Fibroblast of upper back skin (primary cell): ENCODE measurements at places on chromosomes 4 and X.
A peak's percentile ranks its signal among the peaks of the same experiment; 100 is the strongest.

GRCh38 chrX:41734530-41734929 is 10.5 kb downstream of the GPR82 start:
- no peak for DNase-seq

GRCh38 chrX:27883468-27884092 is 75.8 kb downstream of the MAGEB10 start:
- no peak for DNase-seq

DNA sequence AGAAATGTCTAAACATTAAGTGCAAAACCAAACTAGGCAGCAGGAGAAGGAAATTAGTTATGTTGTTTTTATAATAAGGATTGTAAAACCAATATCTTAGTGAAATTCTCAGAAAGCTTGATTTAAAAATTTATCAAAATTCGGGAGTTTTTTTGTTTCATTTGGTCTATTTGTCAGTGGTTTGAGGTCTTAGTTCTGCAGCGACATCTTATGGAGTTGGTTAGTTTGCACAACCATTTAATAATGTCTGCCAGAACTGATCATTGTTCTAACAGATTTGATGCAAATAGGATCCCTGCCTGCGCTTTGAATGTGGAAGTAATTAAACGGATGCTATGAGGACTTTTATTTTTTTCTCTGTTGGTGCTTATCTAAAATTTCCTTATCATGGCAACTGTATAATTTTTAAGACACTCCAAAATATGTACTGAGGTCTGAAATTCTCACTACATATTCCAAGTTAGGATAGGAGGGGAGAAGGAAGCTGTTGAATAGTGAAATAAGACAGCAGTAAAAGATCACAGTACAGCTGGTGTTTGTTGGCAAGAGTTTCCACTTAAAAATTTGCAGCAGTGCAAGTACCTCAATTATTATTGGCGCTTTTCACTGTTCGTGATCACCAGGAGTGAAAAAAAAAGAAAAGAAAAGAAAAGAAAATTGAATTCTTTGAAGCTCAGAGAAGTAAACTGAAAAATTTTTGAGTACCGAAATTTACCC is 2521.4 kb downstream of the ARAP2 start:
- peak; percentile 50 for DNase-seq

DNA sequence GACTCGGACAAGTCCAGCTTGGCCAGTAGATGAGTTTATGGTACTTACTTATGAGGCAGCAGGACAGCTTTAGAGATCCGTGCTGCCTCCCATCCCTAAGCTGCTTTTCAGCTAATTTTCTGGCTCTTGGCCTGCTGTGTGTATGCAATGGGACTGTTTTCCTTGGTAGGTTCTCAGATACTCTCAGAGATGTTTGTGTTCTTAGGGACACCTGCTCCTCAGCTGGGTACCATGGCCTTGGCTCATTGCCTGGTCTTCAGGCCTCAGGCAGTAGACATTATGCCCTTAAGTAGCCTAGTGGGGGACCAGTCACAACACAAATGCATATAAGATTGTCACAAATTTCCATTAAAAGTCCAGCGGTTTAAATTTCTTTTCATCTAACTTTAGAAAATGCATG is 688.0 kb downstream of the PCDH7 start:
- peak; percentile 18 for DNase-seq
